Pancreas (tissue), 10 donors: ENCODE measurements at places on chromosomes 1 and 21. TPM values are rescaled to one million over a fixed set of nuclear protein-coding genes. Genes with fewer than 3 reads are reported as not detected.

The C4BPA gene
- polyA plus RNA-seq = 7.2 TPM

The SCP2 gene
- 73.4 TPM for polyA plus RNA-seq

- no peak overlapping the region for H3K4me3 ChIP-seq
- H3K4me1 ChIP-seq = no peaks in the 10 kb centered on the region
- DNase-seq = no peak
- H3K27ac ChIP-seq = no peak overlapping the region
- H3K36me3 ChIP-seq = no peaks in the 10 kb centered on the region
- no peaks in the 10 kb centered on the region for H3K27me3 ChIP-seq
Observed at GRCh38 chr1:207991583-207992026, 80.7 kb upstream of the CD34 start.

DNA sequence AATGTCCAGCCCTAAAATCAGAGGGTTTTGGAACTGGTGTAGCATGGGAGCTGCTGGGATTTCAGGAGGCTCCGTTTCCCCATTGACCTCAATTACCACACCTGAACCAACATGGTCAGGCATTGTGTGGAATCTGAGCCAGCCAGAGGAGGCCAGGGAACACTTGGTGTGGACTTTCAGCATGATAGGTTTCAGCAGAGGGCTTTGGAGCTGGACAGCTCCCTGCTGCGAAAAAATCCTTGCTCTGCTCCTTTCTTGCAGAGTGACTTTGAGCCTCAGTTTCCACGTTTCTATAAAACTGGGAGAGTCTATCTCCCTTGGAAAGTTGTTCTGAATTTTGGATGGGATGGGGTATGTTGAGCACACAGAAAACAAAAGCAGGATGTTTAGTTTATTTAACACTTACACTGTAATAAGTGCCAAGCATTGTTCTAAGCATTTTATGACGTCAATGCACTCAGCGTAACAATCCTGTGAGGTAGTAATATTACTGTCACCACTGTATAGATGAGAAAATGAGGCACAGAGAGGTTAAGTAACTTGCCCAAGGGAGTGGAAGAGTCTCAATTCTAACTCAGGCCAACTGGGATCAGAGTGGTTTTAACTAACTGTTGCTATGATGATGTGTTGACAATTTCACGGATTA is 168.0 kb downstream of the GRIK3 start:
- no peaks in the 10 kb centered on the region for H3K27me3 ChIP-seq
- H3K4me1 ChIP-seq = no peaks in the 10 kb centered on the region
- H3K36me3 ChIP-seq = no peaks in the 10 kb centered on the region
- H3K27ac ChIP-seq = no peak overlapping the region
- no peak overlapping the region for H3K4me3 ChIP-seq
- no peak for DNase-seq

DNA sequence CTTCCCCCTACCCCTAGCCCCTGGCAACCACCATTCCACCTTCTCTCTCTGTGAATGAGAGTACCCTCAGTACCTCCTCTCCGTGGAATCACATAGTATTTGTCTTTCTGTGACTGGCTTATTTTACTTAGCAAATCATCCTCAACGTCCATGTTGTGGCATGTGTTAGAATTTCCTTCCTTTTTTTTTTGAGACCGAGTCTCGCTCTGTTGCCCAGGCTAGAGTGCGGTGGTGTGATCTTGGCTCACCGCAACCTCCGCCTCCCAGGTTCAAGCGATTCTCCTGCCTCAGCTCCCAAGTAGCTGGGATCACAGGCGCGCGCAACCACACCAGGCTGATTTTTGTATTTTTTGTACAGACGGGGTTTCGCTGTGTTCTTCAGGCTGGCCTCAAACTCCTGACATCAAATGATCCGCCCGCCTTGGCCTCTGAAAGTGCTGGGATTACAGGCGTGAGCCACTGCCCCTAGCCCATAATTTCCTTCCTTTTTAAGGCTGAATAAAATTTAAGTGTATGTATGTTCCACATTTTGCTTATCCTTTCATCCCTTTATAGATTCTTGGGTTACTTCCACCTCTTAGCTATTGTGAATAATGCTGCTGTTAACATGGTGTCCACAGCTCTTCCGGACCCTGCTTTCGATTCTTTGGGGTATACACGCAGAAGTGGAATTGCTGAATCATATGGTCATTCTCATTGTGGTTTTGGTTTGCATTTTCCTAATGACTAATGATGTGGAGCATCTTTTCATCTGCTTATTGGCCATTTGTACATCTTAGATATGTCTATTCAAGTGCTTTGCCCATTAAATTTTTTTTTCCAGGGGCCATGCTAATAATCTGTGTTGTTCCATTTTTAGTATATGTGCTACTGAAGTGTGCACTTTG is 32.3 kb downstream of the ERRFI1 start:
- H3K27ac ChIP-seq = no peak overlapping the region
- no peaks in the 10 kb centered on the region for H3K36me3 ChIP-seq
- H3K4me1 ChIP-seq = no peaks in the 10 kb centered on the region

The C1orf185 gene
- not detected for polyA plus RNA-seq
